ENCODE measurements at places on chromosomes 12 and 14.

GRCh38 chr14:103204852-103205540 lies 81.7 kb downstream of the TNFAIP2 start:
- no peak for DNase-seq

GRCh38 chr12:109943811-109944210 lies 43.7 kb downstream of the TCHP start:
- no peak for DNase-seq

DNA sequence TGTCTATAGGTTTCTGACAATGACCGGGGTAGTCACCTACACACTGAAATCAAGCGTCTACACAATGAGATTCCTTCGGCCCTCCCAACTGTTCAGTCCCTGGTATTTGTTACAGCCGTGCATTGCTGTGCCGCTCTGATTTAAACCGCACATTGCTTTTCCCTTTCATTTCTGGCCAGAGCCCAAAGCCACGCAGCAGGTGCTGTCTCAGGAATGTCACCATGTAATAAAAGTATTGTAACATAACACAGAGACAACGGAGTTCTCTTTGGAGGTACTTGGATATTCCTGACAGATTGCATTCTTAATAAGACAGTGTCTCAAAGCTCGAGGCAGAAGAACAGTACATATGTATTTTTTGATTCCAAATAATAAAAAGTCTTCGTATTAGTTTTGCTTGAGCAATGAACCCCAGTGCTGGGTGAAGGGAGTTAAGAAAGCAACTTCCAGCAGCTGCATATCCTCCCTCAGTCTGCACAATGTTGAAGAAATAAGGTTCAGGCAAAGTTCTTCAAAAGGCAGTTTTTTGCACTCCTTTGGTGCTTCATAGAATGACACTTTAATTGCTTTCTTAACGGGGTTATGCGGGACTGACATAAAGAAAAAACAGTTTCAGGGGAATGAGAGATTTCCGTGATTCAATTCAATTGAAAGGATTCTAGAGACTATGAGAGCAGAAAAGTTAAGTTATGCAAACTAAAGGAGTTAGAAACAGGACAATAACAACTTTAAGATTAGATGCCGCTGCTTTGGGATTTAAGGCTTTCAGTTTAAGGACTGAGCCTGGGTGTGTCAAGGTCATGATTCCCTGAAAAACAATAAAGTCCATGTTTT lies 288.7 kb upstream of the FLRT2 start:
- no peak for DNase-seq

DNA sequence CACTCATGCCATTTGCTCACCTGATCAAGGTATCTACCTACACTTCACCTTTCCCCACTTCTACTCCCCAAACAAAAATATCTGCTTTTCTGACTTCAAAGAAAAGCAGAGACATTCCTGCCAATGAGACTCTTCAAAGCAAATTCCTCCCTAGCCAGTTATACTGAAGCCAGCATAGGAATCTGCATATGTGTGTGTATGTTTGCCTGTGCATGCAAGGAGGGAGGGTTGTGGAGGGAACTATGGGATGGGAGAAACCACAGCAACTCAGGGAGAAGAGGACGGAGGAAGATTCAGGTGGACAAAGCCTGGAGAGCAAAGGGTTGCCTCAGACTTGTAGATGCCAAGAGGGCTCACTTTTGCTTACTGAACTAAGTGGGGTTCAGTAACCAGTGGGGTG lies 26.4 kb upstream of the VDR start:
- DNase-seq, result no peak

DNA sequence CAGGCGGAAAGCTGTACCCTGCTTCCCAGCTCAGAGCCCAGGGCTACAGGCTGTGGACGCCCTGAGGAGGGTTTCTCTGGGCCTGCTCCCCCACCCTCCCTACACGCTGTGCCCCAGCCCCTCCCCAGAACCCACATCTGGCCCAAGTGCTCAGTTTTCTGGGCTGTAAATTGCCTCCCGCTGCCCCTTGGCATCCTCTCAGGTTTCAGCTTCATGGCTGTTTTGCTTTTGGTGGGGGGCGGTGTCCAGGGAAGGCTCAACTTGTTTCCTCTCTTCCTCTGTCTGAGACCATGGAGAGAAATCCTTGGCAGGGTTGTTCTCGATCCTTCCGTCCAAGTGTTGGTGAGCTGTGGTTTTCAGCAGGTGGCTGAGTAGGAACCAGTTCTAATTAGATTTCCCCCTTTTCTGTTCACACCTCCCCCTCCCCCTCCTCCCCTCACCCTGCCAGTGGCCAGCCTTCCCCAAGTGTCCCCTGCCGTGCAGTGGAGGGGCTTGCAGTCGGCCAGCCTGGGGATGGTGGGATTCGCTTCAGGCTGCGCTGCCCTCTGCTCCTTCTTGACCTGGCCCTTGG lies 61.8 kb downstream of the TSPAN9 start:
- DNase-seq, result no peak

DNA sequence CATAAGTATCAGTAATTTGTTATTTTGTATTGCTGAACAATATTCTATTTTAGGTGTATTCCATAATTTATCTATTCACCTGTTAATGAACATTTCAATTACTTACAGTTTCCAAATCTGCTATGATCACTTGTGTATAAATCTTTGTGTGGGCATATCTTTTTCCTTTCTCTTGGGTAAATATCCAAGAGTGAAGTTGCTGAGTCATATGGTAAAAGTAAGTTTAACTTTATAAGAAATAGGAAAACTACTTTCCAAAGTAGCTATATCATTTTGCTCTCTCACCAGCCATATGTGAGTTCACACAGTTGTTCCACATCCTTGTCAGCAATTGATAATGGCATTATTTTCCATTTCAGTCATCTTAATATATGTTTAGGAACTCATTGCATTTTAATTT lies 66.6 kb upstream of the KITLG start:
- no peak for DNase-seq

DNA sequence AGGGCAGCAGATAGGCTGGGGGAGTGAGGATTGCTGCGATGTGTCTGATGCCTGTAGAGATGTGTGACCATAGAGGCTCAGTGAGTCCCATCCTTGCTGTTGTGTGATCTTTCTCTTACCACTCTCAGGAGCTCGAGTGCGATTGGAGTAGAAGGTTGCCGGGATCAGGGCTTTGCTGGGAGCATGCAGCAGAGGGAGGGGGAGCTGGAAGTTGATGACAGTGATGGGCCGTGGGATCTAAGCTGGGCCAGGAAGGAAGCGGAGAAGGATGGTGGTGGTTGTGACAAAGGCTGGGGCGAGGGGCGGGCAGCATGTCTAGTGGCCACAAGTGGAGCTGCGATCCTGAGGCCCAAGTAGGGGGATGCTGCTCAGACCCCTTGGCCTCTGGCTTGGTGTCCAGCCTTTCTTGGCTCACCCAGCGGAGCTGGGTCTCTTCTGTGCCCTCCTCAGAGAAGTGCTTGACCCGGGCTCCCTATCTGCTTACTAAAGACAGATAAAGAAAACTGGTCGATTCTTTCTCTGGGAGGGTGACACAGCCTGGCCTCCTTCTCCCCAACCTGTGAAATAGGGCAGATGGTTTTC lies 66.2 kb downstream of the PRMT8 start:
- no peak for DNase-seq

DNA sequence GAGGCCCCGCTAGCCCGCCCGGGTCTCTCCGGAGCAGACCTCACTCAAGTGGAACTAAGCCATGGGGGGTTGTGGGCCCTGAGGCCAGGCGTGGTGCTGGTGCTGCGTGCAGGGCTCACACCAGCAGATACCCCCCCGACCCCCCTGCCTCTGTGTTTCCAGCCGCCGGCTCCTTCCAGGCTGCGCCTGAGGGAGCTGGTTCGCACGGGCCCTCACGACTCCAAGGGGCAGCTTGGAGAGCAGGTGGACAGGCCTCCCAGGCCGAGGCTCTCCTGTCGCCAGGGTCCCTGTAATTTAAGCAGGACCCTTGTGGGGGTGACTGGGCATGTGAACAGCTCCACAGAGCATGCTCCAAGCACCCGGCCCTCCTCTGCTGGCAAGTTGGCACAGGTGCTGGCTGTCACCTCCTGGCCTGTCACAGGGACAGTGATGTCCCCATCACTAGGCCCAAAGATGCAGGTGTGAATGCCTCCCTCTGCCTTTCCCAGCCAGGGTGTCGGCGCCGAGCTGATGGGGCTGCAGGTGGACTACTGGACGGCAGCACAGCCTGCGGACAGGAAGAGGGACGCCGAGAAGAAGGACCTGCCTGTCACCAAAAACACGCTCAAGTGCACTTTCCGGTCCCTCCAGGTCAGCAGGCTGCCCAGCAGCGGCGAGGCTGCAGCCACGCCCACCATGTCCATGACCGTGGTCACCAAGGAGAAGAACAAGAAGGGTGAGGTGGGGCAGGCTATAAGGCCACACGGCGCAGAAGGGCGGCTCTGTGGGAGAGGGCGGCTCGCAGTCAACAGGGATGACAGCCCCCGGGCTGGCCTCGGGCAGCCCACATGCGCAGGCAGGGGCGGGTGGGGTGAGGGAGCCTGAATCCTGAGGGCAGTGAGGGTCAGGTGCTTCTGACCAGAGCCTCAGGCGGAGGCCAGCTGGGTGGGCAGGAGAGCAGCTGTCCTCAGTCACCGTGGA lies 5.9 kb upstream of the TEX22 start:
- no peak for DNase-seq

DNA sequence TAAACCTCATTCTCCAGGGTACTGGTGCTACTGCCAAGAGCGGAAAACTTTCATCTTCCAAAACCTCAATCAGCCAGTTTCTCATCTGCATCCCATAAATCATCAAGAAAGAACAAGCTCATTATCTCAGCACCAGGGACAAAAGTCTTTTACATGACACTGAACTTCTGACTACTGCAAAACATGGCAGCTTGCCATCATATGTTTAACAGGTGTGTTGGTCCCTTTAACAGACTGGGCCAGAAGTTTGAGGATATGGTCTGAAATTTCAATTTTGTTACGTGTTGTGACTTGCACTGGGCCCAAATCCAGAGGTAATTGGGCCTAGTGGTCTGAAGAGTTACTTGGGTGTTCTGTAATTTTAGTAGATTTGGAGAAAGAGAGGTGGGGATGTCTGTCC lies 305.4 kb upstream of the SEL1L start:
- DNase-seq, result no peak

DNA sequence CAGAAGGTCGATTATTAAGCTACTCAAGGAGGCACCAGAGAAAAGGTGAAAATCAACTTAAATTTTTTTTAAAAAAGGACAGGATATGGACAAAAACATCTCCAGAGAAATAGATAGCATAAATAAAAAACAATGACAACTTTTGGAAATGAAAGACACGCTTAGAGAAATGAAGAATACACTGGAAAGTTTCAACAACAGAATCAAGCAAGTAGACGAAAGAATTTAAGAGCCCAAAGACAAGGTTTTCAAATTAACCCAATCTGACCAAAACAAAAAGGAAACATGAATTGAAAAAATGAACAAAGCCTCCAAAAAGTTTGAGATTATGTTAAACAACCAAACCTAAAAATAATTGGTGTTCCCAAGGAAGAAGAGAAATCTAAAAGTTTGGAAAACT lies 191.1 kb upstream of the BMP4 start:
- DNase-seq, result no peak

DNA sequence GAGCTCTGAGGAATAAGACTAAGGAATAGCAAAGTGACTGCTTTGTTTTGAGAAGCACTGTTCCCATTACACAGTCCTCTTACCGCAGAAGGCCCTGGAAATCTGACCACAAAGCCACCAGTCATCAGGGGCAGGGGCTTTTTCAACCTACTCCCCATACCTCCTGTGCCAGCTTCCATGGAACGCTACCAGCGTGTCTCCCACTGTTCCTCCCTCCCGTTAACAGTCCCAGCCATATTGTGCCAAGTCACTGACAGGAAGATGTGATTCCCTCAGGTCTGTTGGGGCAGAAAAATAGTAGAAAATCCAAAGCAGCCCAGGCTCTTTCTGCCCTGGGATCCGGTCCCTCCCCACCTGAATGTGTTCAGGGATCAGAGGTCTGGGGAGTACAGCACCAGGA lies 46.6 kb upstream of the VPS33A start:
- DNase-seq, result no peak

- DNase-seq, result no peak
These were observed 135.4 kb upstream of the KITLG start for GRCh38 chr12:88715673-88716072.

GRCh38 chr12:52667509-52667908 lies 12.7 kb downstream of the KRT1 start:
- DNase-seq, result no peak

DNA sequence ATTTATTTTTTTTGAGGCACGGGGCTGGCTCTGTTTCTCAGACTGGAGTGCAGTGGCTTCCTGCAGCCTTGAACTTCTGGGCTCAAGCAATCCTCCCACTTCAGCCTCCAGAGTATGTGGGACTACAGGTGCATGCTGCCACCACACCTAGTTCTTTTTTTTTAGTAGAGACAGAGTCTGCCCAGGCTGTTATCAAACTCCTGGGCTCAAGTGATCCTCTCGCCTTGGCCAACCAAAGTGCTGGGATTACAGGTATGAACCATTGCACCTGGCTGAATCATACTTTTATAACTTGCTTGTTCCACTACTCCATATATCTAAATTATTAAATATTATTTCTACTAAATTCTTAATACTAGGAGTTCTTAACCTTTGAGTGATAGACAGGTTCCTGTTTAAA lies 111.6 kb downstream of the BTG1 start:
- no peak for DNase-seq

DNA sequence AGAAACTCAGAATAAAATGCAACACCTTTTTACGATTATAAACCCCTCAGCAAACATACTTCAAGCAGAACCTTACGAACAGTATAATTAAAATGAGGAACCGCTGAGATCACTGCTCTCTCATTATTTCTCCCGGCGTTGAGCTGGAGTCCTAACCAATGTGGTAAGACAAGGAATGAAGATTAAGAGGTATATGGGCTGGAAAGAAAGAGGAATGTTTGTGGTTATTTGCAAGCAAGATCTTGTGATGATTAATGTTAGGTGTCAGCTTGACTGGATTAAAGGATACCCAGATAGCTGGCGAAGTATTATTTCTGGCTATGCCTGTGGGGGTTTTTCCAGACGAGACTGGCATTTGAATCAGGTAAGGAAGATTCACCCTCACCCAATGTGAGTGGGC lies 10.3 kb upstream of the ZNF84 start:
- DNase-seq, result no peak

- no peak for DNase-seq
These were observed 57.6 kb upstream of the OTOGL start for GRCh38 chr12:80041692-80042091.

DNA sequence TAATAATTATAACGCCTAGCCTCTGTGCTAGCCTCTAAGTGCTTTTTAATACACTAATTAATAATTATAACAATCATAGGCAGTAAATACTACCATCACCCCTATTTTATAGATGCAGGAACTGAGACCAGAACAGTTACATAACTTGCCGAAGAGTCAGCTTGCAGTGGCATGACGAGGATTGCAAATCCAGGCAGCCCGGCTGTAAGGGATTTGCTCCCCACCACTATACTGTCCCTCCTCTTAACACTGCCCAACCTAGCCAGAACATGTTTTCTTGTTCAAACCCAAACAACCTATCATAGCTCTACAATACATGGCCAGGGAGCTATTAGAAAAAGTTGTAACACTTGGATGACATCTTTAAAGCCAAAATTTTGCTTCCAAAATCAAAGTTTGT lies 33.9 kb upstream of the VASH1 start:
- no peak for DNase-seq

GRCh38 chr14:45359746-45360145 lies 106.7 kb upstream of the MIS18BP1 start:
- no peak for DNase-seq

GRCh38 chr14:77157740-77158139 lies 16.1 kb upstream of the ZDHHC22 start:
- DNase-seq, result no peak

GRCh38 chr12:130334399-130334798 lies 3.3 kb upstream of the PIWIL1 start:
- DNase-seq, result no peak

- no peak for DNase-seq
These were observed 118.7 kb upstream of the CDKN3 start for GRCh38 chr14:54278087-54278486.
